ENCODE measurements at places on chromosomes 3 and 15.

DNA sequence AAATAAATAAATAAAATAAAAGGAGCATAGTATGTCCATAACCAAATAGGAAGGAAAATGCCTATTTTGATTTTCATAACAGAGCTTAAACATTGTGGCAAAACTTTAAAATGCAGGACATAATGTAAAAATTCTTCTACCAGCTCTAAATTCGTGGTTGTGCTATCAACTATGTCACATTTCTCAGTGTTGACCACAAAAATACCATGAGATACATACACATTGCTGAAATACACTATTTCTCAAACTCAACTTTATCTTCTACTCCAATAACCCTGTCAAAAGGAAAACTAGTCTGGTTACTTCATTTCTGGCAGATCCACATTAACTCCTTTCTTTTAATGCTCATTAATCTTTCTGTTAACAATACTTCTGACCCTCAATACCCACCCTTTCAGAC lies 523.2 kb downstream of the FHIT start:
- DNase-seq = no peak

DNA sequence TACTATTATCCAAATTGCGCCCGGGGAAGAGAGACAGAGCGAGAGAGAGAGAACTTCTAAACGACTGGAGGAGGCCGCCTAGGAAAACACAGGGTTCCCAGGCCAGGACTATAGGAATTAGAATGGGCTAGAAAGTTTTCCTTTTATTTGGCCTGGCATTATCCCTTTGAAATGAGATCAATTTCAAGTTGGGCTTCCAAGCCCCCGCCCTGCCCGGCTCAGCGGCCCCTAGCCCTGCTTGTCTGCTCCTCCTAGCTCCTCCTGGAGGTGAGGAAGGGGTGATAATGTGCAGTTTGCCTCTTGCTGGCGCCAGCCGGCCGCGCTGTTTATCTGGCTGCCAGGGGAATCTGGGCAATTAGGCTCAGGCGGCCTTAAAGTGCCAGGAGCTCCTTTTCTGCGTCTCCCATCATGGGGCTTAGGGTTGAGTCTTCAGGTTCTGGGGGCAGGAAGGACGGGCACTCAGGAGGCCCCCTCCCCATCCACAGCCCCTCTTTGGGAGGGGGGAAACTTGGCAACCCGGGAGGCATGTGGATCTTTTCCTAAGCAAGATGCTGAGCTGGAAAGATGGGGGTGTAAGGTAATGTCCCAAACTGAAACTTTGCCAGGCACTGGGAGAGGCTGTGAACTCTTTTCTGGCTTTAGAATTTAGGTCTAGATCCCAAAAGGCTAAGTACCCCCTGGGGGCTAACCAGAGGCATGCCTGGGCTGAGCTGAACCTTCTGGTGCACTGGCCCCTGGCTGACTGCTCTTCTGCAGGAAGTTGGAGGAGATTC lies 5.5 kb downstream of the SMAD6 start:
- DNase-seq = no peak

GRCh38 chr3:27081992-27082607 lies 287.1 kb downstream of the NEK10 start:
- DNase-seq = no peak

DNA sequence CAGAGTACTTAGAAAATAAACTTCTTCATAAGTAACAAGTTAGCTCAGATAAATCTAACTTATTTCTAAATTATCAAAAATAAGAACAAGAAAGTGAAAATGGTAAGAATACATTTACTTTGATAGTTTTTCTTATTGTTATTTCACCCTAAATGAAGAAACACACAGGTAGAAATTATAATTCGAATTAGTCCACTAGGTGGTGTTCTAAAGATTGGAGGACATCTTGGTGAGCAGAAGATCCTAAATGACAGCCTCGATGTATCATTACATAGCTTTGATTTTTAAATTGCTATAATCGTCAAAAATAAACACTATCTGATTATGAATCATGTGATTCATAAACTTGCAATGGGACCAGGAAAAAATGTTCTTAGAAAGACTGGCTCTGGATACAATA lies 280.8 kb upstream of the UBE2E2 start:
- no peak for DNase-seq

- no peak for DNase-seq
Measured at GRCh38 chr3:152402695-152403451, 134.1 kb downstream of the MBNL1 start.

GRCh38 chr3:95265129-95265528 lies 1202.3 kb downstream of the NSUN3 start:
- DNase-seq = no peak

DNA sequence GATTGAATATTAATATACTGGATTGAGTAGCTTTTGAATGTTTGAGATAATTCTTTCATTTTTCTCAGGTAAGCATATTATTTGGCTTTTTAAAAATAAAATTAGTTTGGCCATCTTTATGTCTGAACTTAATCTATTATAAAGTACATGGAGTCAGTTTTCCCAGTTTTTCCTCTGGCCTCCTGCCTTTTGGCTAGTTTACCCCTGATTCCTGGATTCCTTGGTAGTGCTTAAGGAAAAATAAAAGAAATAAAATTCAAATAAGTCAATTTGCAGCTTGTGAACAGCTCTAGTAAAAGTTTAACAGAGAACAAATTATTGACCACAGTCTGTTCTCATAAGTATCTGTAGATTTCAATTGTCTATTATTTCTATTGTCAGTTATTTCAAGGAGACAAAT lies 89.4 kb downstream of the COL6A6 start:
- no peak for DNase-seq

GRCh38 chr15:25333049-25333448 lies 105.8 kb downstream of the UBE3A start:
- no peak for DNase-seq

DNA sequence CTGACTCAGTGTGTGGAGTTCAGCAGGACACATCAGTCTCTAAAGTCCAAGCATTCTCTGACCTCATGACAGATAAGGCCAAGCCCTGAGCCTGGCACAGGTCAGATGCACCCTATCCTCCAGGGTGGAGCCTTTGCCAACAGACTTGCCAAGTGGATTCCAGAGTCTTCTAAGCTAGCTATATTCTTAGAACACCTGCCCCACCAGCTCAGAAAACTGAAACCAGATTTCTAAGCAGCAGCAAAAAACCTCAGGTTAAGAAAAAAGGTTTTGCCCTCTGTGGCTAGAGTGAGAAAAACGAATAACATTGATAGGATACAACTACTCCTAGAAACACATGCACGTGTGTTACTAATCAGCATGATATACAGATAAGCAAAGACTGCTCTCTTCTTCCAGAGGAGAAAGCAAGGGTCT lies 11.6 kb downstream of the RMDN3 start:
- no peak for DNase-seq

DNA sequence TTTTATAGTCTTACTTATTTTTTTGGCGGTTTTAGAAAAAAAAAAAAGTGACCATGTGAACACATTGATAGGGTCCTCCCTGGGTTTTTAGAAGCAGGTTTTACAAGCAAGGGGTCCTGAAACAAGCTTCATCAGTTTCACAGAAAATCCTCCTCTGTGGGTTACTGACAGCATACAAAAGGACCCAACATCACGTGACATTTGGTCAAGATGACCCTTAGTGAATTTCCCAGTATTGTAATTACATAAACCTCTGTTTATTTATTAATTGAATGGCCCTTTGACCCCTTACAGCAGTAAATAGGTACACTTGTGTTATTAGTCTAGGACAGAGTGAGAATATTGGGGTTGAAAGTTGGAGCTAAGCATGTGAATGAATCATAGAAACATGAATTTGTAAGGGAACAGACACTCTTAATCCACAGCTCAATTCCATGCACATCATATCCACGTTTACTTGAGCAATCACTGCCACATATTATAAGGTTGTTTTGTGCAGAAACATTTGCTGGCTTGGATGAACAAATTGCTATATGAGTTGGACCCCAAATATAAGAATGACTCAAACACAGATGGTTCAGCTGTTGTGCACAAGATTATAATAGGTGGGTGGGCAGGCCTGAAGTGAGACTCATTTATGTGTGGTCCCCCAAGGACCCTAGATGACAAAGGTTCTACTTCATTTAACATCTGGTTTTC lies 137.5 kb downstream of the ZNF385D start:
- no peak for DNase-seq

GRCh38 chr3:188546835-188547670 lies 393.1 kb downstream of the LPP start:
- no peak for DNase-seq

DNA sequence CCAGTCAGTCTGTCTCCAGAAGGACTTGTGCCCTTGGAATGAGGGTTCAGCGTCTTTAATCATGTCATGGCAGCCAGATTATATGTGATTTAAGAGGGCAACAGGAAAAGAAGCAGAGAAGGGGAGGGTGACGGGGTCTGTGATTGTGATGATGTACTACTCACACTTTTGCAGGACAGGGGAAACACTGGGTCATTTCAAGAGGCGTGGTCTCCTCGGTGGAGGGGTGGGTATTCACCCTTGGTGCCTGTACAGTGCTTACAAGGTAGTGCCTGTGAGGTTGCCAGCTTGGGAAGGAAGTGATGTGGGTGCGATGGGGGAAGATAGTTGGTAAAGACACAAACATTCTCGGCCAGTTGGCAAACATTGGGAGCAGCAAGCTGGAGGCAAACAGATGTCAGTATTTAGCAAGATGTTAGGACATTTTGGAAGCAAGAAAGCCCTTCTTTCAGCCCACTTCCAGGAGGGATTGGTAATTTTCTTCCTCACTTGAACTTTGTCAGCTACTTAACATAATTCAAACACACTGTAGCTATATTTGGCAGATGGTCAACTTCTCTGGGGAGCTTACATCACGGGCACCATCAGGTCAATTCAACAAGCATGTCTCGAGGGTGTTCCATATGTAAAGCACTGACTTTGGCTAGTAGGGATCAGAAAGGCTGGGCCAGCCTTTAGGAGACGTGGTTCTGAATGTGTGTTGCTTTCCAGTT lies 71.4 kb upstream of the ROPN1 start:
- no peak for DNase-seq

GRCh38 chr15:77984446-77984861 lies 93.1 kb downstream of the TBC1D2B start:
- no peak for DNase-seq

DNA sequence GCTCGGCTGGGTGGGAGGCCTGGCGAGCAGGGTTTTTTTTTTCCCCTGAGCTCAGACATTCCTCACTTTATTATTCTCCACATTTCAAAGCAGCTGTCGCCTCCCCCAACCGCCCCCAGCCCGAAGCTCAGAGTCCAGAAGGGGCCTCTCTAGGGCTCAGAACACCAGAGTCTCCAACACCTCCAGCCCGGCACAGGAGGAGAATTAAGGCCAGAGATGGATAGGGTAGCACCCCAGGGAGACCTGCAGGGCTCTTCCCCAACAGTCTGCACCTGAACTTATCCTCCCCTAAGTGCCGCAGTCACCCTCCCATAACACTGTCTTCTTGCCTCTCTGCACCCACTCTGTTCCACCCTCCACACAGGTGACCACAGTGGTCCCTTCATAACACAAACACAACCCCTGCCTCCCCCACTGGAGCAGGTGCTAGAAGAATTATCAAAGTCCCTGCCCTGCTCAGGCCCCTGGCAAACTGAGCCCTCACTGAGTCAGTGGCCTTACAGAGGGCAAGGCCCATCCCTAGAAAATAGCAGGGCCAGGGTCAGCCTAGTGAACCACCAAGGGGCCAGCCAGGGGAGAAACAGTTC lies 14.1 kb downstream of the MYL3 start:
- no peak for DNase-seq

- DNase-seq = no peak
Measured at GRCh38 chr3:156635034-156635433, 39.4 kb upstream of the TIPARP start.

- no peak for DNase-seq
Measured at GRCh38 chr3:88033808-88034207, 25.0 kb downstream of the CGGBP1 start.

- no peak for DNase-seq
Measured at GRCh38 chr3:69998759-69999139, 784 bp upstream of the SAMMSON start.

DNA sequence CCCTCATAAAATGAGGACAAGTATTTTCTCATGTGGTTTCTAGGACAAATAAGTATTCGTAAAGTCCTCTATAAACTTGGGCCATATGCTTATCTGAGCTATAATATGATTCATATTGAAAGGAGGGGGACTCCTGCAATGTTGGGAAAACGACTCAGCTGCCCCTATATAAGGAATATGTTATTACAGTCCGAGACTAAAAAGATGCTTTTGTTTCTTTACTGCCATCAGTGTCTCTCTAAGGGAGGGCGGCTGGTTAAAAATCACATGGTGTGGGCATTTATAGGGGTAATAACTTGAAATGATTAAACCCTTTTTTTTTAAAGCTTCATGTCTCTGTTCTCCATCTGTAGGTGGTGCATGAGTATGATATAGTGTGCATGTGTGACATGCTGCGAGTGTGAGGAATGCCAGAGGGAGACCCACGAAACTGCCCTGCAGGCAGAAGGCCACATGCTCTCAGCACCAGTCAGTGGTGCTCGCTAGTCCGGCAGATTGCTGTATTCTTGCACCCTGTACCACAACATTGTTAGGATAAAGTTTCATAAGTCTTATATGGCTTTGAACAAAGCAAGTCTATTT lies 256.0 kb upstream of the CTDSPL start:
- DNase-seq = no peak

- DNase-seq = no peak
Measured at GRCh38 chr15:100537331-100537730, 8.6 kb upstream of the CERS3 start.

- DNase-seq = no peak
Measured at GRCh38 chr3:178082326-178082906, 453.8 kb upstream of the KCNMB2 start.

Data from activated CD4-positive, alpha-beta T cell treated with anti-CD3 and anti-CD28 coated beads for 4 hours (primary cell).